ENCODE measurements at places on chromosomes 12 and 14. TPM values are rescaled to one million over a fixed set of nuclear protein-coding genes. Genes with fewer than 3 reads are reported as not detected.

DNA sequence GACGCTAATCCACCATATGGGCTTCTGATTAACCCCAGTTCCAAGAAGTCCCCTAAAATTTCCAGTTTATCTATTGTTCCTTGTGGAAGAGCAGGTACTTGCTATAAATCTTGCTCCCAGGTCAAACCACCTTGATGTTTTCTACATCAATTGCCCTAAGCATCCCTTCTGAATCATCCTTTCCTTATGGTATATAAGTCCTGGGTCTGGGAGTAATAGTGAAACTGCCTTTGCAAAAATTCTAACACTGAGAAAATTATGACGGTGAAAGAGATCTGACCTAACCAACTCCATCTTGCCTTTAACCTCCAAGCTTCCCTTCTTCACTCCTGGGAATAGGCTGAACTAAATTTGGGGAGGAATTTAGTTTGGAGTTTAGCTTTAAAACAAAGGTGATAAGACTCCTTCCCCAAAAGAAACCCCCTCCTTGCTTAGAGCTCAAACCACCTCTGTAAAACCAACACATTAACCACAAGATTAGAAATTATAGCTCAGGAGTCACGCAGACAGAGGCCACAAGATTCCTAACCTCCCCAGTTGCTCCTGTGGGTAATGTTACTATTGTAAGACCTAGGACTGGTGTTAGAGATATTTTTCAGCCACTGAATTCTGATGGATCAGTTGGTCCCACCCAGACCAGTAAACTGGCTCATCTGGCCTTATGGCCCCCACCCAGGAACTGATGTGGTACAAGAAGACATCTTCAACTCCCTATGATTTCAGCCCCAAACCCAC, 33.8 kb upstream of the DTX1 start:
- DNase-seq: no peak

GRCh38 chr14:72634691-72635616, 258.9 kb downstream of the DPF3 start:
- no peak for DNase-seq

DNA sequence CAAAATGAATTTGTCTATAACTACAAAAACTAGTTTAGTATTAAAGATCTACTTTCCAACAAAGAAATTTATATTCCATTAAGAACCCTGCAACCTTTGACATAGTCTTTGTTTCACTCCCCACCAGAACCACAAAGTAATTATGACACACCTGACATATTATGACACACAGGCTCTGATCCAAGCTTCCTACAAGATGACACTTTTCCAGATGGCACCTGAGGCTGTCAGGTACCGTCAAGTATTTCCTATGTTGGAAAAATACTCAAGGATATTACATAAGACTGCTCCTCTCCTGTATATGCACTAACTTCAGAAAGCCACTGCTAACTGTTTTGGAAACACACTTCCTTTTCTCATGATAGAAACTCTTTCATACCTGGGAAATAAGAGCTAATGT, 38.9 kb downstream of the STXBP6 start:
- no peak for DNase-seq

The INSM2 gene
- not detected for total RNA-seq

The IL23A gene
- total RNA-seq: 12.6 TPM

The CLEC2A gene
- not detected for total RNA-seq

DNA sequence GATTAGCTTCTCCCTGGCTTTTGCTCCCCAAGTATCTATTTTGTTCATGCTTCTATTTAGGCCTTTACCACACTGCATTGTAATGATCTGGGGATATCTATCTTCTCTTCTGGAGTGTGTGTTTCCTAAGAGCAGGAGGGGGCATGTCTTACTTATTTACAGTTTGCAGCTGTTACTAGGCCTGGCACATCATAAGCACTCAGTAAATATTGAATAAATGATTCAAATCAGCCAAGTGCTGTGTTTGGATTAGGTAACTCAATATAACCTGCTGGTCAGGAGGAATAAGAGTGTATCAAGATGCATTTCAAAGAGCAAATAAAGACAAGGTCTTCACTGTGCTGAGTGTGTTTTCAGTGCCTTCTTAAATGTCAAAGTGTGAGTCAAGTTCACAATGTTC, 186.1 kb downstream of the FOXG1 start:
- no peak for DNase-seq

The PSMC1 gene
- 105 TPM for total RNA-seq

GRCh38 chr12:110600254-110600653, 13.7 kb upstream of the TCTN1 start:
- no peak for DNase-seq

- peak; percentile 63 for DNase-seq
Measured at GRCh38 chr12:57983146-57983857, 41.9 kb downstream of the ATP23 start.

DNA sequence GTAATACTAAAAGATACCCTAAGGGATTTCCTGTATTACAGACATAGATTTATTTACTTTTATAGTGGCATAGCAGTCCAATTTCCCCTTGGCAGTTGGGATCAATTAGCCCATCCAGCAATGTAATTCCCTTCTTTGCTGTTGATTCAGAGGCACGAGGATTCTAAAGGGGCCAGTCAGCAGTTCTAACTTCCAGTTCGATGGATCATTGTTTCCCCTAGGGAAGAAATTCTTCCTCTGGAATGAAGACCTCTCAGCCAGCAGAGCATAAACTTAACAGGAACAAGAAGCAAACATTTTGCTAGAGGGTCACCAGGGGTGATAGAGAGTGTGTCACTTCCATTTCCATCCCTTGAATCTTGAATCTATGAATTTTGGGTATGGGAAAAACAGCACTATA, 395.7 kb upstream of the NOVA1 start:
- DNase-seq: no peak

The PAPLN gene
- total RNA-seq: 1.0 TPM

DNA sequence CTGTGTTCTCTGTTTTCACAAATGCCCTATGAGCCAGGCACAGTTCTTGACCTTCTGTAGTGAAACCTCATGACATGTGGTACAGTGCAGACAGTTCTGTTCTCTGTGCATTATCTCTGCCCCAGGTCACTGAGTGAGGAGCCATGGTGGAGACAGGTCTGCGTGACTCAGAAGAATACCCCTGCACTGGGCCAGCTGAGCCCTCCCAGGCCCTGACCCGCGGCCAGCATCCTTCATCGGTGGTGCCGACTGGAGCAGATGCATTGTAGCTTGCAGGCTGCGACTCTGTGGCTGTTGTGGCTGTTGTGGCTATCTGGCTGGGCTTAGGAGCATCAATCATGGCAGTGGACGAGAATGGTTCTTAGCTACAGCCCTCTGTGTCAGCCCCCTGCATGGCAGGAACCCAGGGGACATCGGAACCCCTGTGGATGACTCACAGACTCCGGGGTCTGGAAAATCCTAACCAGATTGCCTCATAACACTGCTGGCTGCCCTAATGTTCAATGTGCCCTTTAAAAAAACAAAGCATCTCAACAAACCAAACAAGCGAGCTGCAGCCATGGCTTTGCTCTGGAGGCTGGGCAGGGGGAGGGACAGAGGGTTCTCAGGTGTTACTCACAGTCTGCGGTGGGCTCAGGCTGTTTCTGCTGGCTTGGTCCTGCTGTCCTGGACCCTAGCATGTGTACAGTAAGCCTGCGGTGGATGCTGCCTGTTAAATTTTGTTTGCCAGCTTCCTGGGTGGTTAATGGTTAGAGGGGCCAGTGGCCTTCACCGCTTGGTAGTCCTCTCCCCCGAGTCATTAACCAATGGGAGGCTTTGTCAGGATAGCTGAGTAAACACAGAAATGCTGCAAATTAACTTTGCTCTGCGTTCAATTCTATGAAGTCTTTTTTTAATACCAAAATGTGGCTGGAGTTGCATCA, at the start of gene SERPINA6:
SERPINA6 (minus strand) TSS at position 689 of the 923 bp plus-strand sequence. CDS start 8,688 bp downstream, outside the sequence.
- no peak for DNase-seq

The ADAM21 gene
- 0.21 TPM for total RNA-seq

GRCh38 chr12:6603095-6603567, 4.0 kb downstream of the CHD4 start:
- peak; percentile 60 for DNase-seq

Data from activated naive CD4-positive, alpha-beta T cell treated with anti-CD3 and anti-CD28 coated beads for 36 hours (primary cell).